ENCODE measurements at places on chromosomes 7 and 10.

DNA sequence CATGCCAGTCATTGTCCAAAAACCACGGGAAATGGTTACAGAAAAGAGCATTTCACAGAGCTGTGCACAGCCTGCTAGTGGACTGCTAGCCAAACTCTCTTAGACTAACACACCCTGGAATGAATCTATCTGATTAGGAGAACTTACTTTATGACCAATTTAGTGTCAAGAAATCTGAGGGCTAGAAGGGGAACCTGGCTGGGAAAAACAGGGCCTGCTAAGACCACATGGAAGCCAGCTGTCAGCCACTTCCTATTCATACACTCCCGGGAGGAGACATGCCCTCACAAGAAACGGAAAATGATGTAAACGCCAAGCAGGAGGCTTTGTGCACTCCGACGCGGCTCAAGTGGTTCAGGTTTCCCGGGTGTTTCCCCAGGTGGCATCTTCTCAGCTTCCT, 54.8 kb downstream of the MPP7 start:
- no peak for DNase-seq

DNA sequence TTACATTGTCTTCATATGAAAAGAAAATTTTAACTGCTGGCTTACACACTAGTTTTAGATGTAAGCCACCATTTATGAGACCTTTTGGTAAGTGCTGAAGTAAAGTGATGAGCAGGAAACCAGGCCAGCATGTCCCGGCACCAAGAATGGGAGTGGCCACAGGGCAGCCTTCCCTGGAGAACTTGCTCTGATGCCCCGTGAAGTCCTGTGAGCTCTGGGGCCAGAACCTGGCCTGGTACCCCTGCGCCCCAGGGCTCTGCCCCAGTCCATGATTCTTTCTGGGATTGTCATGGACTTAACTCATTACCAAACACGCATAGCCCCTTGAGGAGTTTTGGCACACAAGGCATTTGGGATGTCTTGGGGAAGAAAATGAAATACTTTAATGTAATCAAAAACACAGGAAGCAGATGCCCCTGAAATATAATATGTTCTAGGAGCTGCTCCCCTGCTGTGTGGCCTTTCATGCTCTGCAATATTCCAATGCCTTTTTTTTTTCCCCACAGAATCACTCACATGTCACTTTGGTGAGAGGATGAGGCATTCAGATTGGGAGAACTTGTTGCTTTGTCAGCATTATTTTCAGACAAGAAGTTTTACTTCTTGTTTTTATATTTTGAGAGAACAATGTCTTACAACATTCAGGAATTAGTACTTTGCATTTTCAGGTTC, 53.1 kb upstream of the CXCL12 start:
- DNase-seq: no peak

DNA sequence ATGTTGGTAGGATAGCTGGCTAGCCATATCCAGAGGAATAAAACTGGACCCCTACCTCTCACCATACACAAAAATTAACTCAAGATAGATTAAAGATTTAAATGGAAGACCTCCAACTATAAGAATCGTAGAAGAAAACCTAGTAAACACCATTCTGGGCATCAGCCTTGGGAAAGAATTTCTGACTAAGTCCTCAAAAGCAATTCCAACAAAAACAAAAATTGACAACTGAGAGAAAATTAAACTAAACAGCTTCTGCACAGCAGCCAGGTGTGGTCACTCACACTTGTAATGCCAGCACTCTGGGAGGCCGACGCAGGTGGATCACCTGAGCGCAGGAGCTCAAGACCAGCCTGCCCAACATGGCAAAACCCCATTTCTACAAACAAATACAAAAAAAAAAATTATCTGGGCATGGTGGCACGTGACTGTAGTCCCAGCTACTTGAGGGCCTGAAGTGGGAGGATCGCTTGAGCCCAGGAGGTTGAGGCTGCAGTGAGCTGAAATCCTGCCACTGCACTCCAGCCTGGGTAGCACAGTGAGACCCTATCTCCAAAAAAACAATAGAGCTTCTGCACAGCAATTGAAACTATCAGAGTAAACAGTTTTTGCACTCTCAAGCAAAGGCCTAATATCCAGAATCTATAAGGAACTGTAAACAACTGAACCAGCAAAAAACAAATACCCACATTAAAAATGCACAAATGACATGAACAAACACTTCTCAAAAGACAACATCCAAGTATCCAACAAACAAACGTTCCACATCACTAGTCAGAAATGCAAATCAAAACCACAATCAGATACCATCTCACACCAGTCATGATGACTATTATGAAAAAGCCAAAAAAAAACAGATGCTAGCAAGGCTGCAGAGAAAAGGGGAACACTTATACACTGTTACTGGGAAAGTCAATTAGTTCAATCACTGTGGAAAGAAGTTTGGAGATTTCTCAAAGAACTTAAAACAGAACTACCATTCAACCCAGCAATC, 4.8 kb downstream of the CRPPA start:
- peak; percentile 80 for DNase-seq

- no peak for DNase-seq
Measured at GRCh38 chr7:71566991-71567390, 435.0 kb downstream of the GALNT17 start.

DNA sequence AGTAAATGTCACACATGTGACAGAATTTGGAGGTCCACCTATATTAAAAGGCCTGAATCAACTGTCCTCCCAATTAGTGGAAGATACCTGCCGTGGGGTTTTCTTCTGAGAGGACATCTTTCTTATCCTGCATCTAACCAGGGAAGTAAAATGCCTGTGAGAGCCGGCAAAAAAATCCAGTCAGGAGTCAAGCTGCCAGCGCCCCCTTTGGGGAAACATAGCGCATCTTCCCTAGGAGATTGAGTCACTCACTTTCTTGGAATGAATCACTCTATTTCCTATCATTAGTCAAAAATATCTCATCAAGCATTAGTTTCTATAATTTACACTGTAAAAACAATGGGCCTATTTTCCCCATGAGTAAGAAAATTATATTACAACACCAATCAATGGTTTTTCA, 66.4 kb upstream of the ANK3 start:
- peak; percentile 39 for DNase-seq

DNA sequence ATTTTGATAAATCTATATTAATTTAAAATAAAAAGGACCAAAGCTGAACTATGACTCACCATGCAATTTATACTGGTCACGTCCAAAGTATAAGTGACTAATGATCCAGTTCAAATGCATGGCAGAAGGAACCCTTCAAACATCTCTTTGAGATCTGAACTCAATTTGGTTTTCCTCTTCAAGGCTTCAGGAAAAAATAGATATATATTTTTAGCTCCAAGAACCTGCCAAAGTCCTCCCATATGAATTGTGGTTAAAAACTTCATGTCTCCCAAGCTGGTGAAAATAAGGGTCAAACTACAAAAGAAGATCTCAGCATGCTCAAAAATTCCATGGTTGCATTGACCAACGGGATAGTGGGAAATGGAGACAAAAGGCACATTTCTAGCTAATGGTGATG, 34.6 kb upstream of the PDE1C start:
- no peak for DNase-seq

DNA sequence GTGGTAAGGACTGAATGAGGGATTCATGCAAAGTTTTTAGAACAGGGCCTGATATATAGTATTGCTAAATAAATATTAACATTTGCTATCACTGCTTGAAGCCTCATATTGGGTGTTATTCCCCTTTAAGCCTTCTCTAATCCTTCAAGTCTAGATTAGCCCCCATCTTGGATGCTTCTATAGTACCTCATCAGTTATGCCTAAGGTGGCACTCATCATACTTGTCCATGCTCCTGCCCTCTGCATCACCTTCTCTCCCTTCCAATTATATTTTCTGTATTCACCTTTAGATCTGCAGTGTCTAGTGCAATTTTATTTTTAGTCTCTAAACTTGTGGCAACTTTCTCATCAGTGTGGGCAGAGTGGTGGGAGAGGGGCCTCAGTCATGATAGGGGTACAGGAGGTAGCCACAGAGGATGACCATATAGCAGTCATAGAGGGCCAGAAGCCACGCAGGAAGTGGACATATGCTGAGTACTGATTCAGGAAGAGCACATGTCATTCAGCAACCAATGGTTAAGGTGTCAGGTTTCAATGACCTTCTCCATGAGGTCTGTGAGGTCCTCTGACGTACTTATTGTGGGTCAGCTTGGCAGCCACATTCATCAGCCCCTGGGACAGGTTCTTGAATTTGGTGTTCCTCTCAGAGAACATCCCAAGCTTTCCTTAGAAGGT, 2.5 kb downstream of the ENTPD1 start:
- DNase-seq: no peak

- DNase-seq: no peak
Measured at GRCh38 chr7:47625861-47626715, 44.2 kb upstream of the TNS3 start.

Data from amniotic epithelial cell (primary cell).